A549 treated with GW870086 at 1 μM for 4 hours (cell line): ENCODE measurements at places on chromosomes 2 and 18. TPM values are rescaled to one million over a fixed set of nuclear protein-coding genes. Genes with fewer than 3 reads are reported as not detected.

OTOS gene
- not detected in 5 replicates for total RNA-seq

MBP gene
- 20.7 to 27.0 TPM (median 24.8 TPM) in 5 replicates for total RNA-seq

FOXD4L1 gene
- total RNA-seq: 0.24 to 0.56 TPM (median 0.30 TPM) in 5 replicates

UPP2 gene
- total RNA-seq: not detected in 5 replicates

TLX2 gene
- total RNA-seq: 0.19 to 0.36 TPM (median 0.28 TPM) in 5 replicates

ERFE gene
- 6.7 to 9.2 TPM (median 7.7 TPM) in 5 replicates for total RNA-seq

GPR148 gene
- not detected in 5 replicates for total RNA-seq

GULP1 gene
- total RNA-seq: 27.3 to 36.7 TPM (median 29.4 TPM) in 5 replicates

GAL3ST2 gene
- 0.10 to 0.34 TPM (median 0.13 TPM) in 5 replicates for total RNA-seq

CYS1 gene
- total RNA-seq: 1.2 to 1.5 TPM (median 1.3 TPM) in 5 replicates

GALNT14 gene
- 41.6 to 52.6 TPM (median 43.2 TPM) in 5 replicates for total RNA-seq

DCDC2C gene
- 0.19 to 0.68 TPM (median 0.30 TPM) in 3 of 5 replicates, not detected in the others for total RNA-seq
